ENCODE measurements at places on chromosomes 6 and 20.

- no peak for DNase-seq
Observed at GRCh38 chr20:20406306-20406705, 38.4 kb downstream of the INSM1 start.

GRCh38 chr6:3001773-3002293, 2.1 kb downstream of the NQO2 start:
- DNase-seq = no peak

GRCh38 chr6:114863610-114864009, 520.8 kb upstream of the HS3ST5 start:
- no peak for DNase-seq

DNA sequence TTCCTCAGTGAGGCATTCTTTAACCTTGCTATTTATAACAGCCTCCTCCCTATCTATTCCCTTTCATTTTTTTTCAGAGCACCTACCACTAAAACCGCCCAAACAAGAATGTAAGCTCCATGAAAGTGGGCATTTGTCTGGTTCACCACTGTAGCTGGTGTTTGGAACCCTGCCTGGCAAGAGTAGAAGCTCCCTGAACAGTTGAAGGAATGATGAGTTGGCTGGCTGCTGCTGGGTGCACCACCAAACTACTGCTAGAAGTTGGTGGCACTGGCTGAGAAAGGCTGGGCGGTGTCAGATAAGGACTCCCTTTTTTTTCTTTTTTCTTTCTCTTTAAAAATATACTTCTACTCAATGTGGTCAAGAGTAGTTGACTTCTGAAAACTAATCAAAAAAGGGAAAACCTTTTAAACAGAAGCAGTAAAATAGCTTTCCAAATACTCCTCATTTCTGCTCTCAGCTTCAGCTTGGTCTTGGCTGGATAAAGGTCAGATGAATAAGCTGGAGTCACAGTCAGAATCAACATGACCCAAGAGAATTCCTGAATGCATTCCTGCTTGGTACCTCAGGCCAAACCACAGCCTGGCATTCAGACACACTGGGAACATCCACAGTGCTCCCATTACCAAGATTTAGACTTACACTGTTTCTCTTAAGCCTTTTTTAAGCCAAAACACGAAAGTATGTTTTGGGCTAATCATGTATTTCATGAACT, 38.0 kb downstream of the RTN4IP1 start:
- no peak for DNase-seq

- no peak for DNase-seq
Observed at GRCh38 chr20:15475483-15475882, 1097.8 kb downstream of the KIF16B start.
